ENCODE measurements at places on chromosomes 7 and 10.

DNA sequence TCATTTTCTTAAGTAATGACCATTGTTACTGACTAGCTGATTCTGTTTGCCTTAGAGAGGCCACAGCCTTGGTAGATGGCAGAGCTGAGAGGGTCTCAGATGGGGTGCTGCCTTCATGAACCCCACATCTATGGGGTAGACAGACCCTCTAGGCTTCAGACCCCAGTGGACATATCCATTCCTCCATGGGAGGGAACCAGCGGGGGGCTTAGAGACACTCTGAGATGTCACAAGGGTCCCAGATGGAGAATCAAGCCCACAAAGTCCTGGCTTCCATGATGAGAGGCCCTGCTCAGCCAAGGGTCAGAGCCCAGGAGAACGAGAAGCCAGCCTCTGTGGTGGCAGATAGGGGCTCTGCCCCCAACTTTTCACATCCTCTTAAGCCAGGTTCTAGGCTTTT lies 408.6 kb downstream of the TCERG1L start:
- no peak for DNase-seq

GRCh38 chr7:136677471-136678365 lies 190.7 kb upstream of the CHRM2 start:
- DNase-seq: no peak

DNA sequence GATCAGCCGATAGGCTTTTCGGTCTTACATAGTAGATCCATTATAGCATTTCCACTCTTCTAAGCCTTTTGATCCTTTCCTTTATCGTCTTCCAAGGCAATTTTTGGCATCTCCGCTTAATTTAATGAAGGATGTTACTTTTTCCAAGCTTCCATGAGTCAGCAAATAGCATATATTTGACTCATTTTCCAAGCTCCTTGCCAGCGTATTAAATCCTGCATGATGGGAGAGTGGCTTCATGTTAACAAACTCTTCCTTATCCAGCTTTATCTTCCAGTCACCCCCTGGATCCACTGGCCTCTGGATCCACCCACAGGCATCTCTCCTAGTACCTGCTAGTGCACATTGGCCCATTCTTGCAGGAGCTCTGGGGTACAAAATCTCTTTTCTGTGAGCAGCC lies 13.0 kb downstream of the OR9A2 start:
- DNase-seq: no peak

GRCh38 chr10:110141185-110141584 lies 66.2 kb upstream of the MXI1 start:
- DNase-seq: no peak

DNA sequence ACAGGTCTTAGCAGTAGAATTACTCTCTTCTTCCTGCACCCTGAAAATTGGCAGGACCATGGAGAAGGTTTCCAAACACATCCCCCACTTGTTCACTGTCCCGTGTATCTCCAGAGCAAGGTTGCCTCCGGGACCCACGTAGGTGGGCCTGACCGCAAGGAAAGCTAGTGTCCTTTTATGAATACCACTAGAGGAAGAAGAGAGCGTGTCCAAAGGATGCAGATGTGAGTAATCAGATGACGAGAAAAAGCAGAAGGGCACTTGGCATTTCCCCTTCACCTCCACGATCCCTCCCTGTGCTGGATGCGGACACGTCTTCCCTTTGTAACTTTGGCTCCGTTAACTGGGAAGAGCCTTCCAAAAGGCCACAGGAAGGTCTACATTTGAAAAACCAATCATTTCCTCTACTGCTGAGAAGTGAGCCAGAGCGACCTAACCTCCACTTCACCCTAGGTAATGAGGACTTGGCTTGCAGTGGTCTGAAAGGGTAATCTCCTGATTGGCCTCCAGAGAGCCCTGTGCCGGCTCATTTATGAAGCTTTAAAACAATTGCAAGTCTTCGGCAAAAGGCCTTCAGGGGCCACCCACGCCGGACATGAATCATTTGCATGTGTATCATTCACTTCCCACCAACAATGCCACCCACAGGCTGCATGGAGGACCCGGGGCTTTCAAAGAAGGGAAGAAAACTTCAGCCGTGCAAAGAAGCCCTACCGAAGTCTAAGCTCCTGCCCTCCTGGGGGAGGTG lies 55.4 kb downstream of the LYZL1 start:
- no peak for DNase-seq

- DNase-seq: no peak
Observed at GRCh38 chr10:70445718-70446657, 4.5 kb upstream of the NODAL start.
